Colonic mucosa (tissue), 4 donors: ENCODE measurements at places on chromosomes 2 and 18. TPM values are rescaled to one million over a fixed set of nuclear protein-coding genes. Genes with fewer than 3 reads are reported as not detected.
A peak's percentile ranks its signal among the peaks of the same experiment; 100 is the strongest.

TDRD15 gene
- total RNA-seq = not detected

BOLA3 gene
- 44.8 TPM for total RNA-seq

NCKAP1 gene
- 133 TPM for total RNA-seq

ARL6IP6 gene
- 15.5 TPM for total RNA-seq

CNGA3 gene
- total RNA-seq = 0.35 TPM

FRZB gene
- 12.8 TPM for total RNA-seq

- DNase-seq = no peak
These were observed 102.6 kb downstream of the MTCL1 start for GRCh38 chr18:8808001-8808400.

DNA sequence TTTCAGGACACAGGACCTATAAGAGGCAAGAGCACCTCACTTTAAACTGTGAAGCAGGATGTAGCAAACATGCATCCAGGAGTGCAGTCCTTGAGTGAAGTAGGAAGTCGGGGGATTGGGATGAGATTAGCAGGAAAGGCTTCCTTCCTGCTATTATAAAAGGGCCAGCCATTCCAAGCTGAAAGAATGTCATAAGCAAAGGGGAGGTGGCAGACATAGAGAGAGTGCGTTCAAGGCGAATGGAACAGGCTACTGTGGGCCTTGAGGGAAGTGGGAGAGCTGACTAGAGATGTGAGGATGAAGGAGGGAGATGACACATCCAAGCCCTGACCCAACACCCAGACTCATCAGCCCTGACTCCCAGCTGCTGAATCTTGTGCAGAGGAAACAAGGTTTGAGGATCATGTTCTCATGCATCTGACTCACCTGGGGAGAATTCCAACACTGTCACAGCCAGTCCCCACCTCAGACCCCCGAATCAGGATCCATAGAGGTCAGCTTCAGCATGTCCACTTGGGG, 63.9 kb downstream of the GYPC start:
- no peak for DNase-seq

GRCh38 chr2:160590664-160591063, 97.1 kb upstream of the RBMS1 start:
- DNase-seq = no peak

DNA sequence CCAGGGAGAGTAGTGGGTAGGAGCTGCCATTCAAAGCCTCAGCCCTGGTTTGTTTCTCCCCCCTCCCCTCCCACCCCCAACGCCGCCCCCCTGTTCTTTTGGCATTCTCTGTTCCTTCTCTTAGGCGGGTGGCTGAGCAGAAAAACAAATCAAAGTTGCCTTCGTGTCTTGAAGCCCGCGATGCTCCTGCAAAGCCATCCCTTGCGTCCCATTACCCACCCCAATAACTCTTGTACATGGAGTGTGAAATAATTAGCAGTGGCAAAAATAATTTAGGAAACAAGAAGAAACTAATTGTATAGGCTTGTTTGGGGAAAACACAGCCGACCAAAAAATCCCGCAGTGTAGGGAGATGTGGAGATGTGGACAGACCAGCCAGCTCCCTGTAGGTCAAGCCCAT, 59.6 kb downstream of the CELF4 start:
- DNase-seq = no peak

DNA sequence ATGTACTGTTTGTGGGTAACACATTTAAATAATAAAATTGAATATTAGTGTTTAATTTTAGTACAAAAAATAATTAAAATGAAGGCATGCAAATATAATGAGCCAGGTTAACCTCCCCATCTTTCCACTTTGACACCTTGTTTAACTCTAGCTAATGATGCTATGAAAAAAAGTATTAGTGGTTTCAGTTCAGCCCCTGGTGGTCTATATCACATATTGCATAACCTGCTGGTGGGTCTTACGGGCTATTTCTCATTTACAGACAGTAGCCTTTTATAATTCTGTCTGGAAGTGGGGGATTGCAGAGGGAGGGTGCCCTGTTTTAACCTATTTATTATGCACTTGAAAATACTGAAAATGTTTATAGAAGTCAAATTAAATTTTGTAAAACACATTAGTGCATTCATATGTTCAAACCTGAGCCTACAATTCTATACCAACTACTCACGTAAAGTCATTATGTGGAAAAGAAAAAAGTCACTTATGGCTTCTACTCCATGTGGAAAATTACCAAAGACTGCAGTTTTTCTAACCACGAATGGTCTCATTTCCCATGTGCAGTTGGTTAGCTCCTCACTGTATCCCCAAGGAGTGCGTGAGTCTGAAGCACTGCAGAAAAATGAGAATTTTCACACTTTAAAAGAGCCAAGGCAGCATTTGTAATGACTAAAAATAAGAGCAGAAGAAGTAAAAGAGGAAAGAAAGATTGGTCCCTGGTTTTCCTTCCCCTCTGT, 381.0 kb downstream of the MTX2 start:
- no peak for DNase-seq

- DNase-seq = no peak
These were observed 253.2 kb downstream of the TTC32 start for GRCh38 chr2:19648583-19648982.

DNA sequence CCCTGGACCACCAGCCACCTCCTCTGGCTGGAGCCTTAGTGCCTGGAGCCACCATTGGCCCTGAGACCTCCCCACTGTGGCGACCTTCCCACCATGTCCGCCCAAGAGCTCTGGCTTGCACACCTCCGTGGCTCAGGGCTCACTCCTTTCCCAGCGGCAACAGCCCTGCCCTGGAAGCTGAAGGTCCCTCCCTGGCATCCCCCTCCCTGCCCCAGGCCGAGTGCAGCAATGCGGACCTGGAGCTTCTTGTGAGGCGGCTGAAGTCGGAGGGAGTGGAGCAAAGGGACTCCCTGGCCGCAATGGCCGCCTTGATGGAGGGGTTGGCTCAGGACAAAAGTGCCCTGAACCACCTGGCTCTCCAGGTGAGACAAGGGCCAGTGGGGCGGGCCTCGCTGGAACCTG, 28.6 kb downstream of the CROCC2 start:
- DNase-seq = peak; percentile 14
